Brain pericyte (primary cell): ENCODE measurements at places on chromosomes 12 and 14.

- no peak for DNase-seq
Observed at GRCh38 chr14:61653507-61653906, 41.8 kb upstream of the HIF1A start.

GRCh38 chr14:61416591-61416990, 95.2 kb downstream of the PRKCH start:
- no peak for DNase-seq

- DNase-seq: no peak
Observed at GRCh38 chr14:22747769-22748168, 18.7 kb upstream of the OXA1L start.

GRCh38 chr12:25242981-25243679, 7.6 kb downstream of the KRAS start:
- DNase-seq: no peak

DNA sequence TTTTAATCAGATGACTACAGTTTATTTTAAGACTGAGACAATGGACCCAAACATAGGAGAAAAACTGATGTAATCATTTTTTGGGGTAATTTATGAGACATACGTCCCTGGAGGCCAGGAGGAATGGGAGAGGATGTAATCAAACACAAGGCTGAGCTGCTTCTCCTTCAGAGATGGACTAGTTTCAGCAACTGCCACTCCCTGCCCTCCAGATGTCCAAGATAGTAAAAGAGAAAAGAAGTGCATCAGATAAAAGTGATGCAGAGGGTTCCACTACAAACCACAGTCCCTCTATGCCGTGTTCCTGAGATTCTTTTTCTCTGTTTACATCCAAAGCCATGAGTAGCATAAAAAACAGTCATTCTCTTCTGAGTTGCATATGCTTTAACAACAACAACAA, 101.1 kb downstream of the DACT1 start:
- no peak for DNase-seq

GRCh38 chr12:45775964-45776363, 46.5 kb downstream of the ARID2 start:
- no peak for DNase-seq

DNA sequence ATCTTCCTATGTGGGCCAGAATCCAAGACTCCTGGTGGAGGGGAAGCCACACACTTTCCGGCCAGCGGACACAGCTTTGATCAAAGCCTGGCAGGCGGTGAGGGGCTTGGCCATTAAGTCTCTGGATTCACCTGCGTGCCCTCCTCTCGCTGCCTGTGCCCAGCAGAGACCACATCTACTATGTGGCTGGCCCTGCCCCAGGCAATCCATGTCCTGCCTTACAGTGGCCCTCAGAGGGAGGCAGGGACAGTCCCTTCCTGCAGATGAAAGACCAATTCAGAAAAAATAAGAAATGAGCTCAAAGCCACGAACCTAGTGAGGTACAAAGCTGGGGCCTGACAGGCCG, 82.7 kb upstream of the GPR68 start:
- no peak for DNase-seq

DNA sequence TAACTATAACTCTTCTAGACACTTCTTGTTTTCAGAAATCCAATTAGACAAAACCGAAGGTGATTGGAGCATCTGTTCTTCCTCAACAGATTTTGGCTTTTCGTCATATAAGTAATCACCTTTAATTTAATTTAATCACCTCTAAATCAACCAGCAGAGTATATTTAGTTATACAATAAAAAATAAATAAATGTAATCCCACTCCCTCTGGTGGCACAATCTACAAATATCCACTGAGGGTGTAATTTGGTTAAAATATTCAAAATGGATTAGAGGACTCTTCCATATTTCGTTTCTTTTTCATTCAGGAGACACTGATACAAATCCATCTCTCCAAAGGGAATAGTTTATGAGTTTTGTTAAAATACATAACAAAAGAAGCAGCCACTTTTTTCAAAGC, 18.3 kb upstream of the SLC35F4 start:
- DNase-seq: no peak

- no peak for DNase-seq
Observed at GRCh38 chr12:68587448-68587873, 23.2 kb upstream of the RAP1B start.

DNA sequence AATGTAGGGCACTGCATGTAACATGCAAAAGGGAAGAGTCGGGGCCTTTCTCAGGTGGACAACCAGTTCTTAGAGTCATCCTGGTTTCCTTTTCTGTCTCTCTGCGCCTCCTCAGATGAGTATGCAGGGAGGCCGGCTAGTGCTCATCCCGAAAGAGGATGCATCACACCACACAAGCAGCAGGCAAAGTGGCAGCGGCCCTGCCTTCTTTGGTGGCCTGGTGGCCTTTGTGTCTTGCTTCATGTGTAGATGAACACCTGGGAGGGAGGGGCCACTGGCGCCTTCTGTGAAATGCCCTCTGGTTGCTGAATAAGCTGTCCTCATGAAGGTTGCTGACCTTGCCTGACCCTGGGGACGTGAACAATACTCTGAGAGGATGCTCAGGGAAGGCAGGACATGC, 18.0 kb downstream of the SLC24A4 start:
- DNase-seq: no peak

DNA sequence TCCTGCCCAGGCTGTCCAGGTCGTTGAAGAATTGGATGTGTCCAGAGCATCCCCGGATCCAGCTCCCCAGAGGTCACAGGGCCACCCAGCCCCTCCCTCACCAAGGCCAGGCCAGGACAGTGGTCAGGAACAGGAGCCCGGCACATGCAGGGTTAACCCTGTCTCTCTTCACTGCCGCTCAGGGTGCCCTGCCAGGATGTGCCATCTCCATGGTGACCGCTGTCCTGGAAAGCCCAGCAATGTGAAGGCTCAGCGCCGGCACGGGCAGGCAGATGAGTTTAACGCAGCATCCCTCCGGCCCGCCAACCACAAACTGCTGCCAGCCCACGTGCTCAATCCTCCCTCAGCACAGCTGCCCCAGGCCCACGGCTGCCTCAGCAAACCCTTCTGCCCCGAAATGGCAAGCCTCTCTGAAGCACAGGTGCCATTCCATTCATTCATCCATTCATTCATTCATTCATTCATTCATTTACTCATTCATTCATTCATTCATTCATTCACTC, 4.4 kb downstream of the TMEM179 start:
- DNase-seq: no peak

DNA sequence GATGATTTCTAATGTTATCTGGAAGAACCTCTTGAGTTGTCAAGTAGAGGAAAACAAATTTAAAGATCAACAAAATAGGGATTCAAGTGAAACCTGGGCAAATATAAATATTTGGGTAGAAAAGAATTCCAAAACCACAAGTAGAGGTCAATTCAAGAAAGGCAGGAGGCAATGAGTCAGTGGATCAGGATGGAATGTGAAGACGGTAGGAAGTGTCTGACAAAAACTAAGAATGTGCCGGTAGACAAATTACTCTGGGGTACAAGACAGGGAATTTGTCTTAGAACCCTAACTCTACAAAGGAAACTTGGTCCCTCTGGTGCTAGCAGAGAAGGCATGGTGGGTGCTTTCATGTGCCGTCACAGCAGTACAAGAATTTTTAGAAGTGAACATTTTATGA, 13.6 kb downstream of the ABCD2 start:
- no peak for DNase-seq

- DNase-seq: no peak
Observed at GRCh38 chr14:106837870-106838269, 1311.5 kb downstream of the TMEM121 start.

DNA sequence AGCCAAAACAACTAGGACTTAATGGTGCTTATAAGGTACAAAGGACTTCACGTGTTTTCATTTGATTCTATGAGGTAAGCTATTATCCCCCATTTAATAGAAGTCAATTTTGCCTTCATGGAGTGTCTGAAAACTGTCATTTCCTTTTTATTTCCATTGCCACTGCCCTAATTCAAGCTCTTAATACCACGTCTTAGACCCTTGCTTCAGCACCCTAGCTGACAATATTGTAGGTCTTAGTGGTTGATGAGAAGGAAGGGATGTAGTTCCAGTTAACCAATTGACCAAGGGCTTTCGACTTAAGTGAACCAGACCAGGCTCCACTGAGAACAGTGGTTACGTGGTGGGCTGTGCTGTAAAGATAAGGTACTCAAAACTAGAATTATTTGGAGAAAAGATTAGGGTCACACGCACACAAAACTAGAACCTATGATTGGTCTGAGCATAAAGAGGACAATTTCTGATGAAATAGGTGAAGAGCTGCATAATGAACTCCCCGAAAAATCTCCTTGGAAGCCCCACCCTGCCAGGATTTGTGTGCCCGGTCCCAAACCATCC, 9.6 kb upstream of the ASIC1 start:
- no peak for DNase-seq

DNA sequence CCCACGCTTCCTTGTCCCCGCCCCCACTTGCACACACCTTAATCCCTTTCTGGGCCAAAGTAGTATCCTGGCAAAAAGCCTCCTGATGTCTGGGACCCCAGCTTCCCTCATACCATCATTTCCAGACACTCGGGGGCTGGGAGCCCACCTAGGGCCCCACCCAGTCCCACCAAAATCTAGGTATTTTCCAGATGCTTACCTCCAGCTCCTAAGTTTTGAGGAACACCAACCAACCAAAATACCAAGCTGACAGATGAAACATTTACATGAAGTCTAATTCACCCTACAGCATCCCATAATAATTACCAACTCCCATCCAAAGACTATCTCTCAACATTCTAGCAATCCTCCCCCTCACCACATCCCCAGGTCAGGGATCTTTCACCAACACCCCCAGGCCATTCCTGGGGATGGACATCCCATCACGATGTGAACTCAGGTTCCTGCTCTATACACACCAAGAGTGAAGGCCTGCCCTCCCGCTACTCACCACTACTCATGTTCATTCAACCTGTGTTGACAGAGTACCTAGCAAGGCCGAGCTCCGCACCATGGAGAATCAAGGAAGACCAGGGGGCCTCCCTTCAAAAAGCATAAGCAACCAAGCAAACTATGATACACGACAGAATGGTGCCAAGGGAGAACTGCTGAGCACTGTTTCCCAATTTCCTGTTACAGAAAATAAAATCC, 1.6 kb upstream of the CHD4 start:
- no peak for DNase-seq

- no peak for DNase-seq
Observed at GRCh38 chr14:74684434-74684833, 28.4 kb downstream of the AREL1 start.

DNA sequence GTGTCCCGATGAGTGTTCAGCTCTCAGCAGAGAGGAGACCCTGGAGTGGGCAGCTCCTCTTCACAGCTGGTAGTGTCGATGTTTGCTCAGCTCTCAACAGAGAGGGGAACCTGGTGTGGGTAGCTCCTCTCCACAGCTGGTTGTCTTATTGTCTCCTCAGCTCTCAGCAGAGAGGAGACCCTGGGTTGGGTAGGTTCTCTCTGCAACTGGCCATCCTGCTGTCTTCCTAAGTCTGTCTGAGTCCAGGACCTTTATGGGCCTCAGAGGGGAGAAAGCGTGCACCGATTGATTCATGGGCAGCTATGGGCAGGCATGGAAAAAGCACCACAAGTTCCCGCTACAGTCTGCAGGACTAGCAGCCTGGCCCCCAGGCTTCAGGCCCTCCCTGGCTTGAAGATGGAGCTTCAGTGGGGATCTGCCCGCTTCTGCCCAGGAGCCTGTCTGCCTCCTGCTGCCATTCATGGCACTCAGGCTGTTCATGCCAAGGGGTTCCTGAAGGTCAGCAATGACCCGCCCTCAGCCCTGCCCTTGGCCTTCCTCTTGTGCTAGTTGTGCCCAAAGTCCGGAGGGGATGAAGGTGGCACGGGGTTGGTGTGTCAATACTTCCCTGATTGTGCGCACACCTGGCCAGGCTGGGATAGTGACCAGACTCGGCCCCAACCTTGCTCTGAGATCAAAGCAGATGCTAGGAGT, 224.2 kb downstream of the KCNC2 start:
- no peak for DNase-seq

GRCh38 chr14:64604881-64605280, 55.1 kb downstream of the PPP1R36 start:
- no peak for DNase-seq
